GM23248 (cell line): ENCODE measurements at places on chromosomes 13 and 19. TPM values are rescaled to one million over a fixed set of nuclear protein-coding genes. Genes with fewer than 3 reads are reported as not detected.

MEIOSIN gene
- polyA plus RNA-seq: not detected in 2 replicates

TEX26 gene
- polyA plus RNA-seq: not detected in 2 replicates

- H3K27me3 ChIP-seq: no peaks in the 10 kb centered on the region
- H3K4me3 ChIP-seq: no peak overlapping the region
- H3K27ac ChIP-seq: peak overlapping the region; percentile 71
- no peaks in the 10 kb centered on the region for H3K36me3 ChIP-seq
- DNase-seq: peak; percentile 72
- H3K4me1 ChIP-seq: peaks cover 42% of the 10 kb centered on the region
Measured at GRCh38 chr19:46958532-46958931, 61.1 kb upstream of the NPAS1 start.

- H3K27ac ChIP-seq: no peak overlapping the region
- no peaks in the 10 kb centered on the region; the same call in 1 of the 2 replicates for H3K4me1 ChIP-seq
- DNase-seq: no peak
- no peak overlapping the region for H3K4me3 ChIP-seq
- H3K27me3 ChIP-seq: peaks cover 55% of the 10 kb centered on the region
- no peaks in the 10 kb centered on the region for H3K36me3 ChIP-seq
Measured at GRCh38 chr13:39144391-39144790, 106.1 kb downstream of the NHLRC3 start.

DNA sequence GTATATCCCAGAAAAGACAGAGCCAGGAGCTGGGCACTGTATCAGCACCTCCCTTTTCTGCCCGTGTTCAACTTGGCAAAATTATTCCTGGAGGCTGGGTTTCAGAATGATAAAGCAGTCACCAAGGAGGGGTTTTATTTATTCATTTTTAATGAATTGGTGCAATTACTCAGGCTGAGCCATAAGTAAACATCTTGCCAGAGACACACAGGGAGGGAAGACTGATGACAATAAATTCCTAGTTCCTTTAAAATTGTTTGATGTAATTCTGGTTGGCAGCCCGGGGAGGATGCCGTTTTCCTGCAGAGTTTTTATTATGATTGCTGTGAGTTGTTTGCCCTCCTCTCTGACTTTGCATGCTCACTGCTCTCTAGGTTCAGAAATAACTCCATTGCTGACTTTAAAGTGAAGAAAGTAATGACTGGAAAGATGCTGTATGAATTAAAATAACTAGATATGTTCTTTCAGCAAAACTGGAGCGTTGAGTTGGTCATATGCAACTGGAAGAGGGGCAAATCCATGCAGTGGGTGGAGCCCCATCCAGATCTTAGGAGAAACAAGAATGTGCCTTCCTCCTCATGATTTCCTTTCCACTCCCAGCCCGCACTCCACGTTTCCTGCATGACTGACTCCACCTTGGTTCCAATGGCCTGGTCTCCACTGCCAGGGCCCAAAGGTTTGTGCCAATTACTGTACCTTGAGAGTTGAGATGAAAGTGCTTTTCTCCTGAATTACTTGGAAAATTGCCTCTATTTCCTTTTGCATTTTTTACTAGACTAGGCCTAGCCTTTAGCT, 182.1 kb downstream of the RFC3 start:
- H3K27ac ChIP-seq: no peak overlapping the region
- no peaks in the 10 kb centered on the region for H3K27me3 ChIP-seq
- H3K4me1 ChIP-seq: no peaks in the 10 kb centered on the region
- peak; percentile 22 for DNase-seq

DNA sequence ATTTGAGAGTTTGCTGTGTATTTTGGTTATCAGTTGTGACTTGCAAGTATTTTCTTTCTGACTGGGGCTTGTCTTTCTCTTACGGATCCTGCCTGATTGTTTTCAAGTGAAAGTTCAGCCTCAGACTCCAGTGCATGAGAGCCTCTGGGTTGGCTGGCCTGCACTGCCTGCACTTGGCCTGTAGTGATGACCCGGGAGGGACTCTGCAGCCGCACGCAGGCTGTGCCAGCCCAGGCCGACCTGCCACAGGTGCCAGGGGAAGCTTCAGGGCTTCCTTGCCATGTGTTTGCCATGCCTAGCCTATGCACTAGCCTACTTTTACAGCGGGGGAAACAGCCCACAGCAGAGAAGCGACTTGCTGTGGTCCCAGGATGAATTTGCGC, 77.0 kb downstream of the KDM4B start:
- H3K4me1 ChIP-seq: peaks cover 33% of the 10 kb centered on the region
- peak overlapping the region; percentile 72 for H3K27ac ChIP-seq
- H3K36me3 ChIP-seq: peaks cover 6% of the 10 kb centered on the region; the same call in 1 of the 2 replicates
- no peak overlapping the region for H3K4me3 ChIP-seq
- no peaks in the 10 kb centered on the region for H3K27me3 ChIP-seq

CFD gene
- polyA plus RNA-seq: 4.9 and 5.2 TPM in 2 replicates

- H3K4me1 ChIP-seq: no peaks in the 10 kb centered on the region
- DNase-seq: peak; percentile 97
- no peaks in the 10 kb centered on the region for H3K27me3 ChIP-seq
- H3K36me3 ChIP-seq: no peaks in the 10 kb centered on the region
Measured at GRCh38 chr19:9914315-9915207, 21.8 kb downstream of the OLFM2 start.

ZNF829 gene
- polyA plus RNA-seq: 2.2 and 2.4 TPM in 2 replicates

GRCh38 chr19:8404391-8405151, 8.5 kb upstream of the MARCHF2 start:
- no peak overlapping the region for H3K27ac ChIP-seq
- DNase-seq: no peak
- no peaks in the 10 kb centered on the region for H3K4me1 ChIP-seq
- no peaks in the 10 kb centered on the region for H3K36me3 ChIP-seq

YJEFN3 gene
- 1.3 and 2.4 TPM in 2 replicates for polyA plus RNA-seq

ZNF627 gene
- 7.2 and 7.7 TPM in 2 replicates for polyA plus RNA-seq
